ENCODE measurements at places on chromosomes 7 and 10. TPM values are rescaled to one million over a fixed set of nuclear protein-coding genes. Genes with fewer than 3 reads are reported as not detected.

SPDYE1 gene
- not detected for total RNA-seq

OPN1SW gene
- not detected for total RNA-seq

VKORC1L1 gene
- 15.1 TPM for total RNA-seq

ASIC3 gene
- total RNA-seq: not detected

AKR1B1 gene
- total RNA-seq: 248 TPM

GALNT17 gene
- not detected for total RNA-seq

C7orf57 gene
- 0.21 TPM for total RNA-seq

KNDC1 gene
- under 0.01 TPM for total RNA-seq

ZNF804B gene
- not detected for total RNA-seq

RINT1 gene
- 8.0 TPM for total RNA-seq

SH3PXD2A gene
- total RNA-seq: 13.0 TPM

TMEM273 gene
- 0.48 TPM for total RNA-seq

METTL27 gene
- total RNA-seq: not detected

PSD gene
- 0.43 TPM for total RNA-seq

PLXDC2 gene
- total RNA-seq: 3.4 TPM

C10orf67 gene
- not detected for total RNA-seq

NRP1 gene
- total RNA-seq: 24.5 TPM

OR6V1 gene
- not detected for total RNA-seq

LIPK gene
- total RNA-seq: 0.48 TPM

SCART1 gene
- 1.4 TPM for total RNA-seq

ANKIB1 gene
- 37.7 TPM for total RNA-seq

INHBA gene
- 21.9 TPM for total RNA-seq

HMX2 gene
- not detected for total RNA-seq

GDF10 gene
- under 0.01 TPM for total RNA-seq

CALHM3 gene
- total RNA-seq: not detected

MYOF gene
- total RNA-seq: 167 TPM

LRIT1 gene
- total RNA-seq: not detected

SLC18A2 gene
- not detected for total RNA-seq

EBLN1 gene
- not detected for total RNA-seq

ZNF503 gene
- 4.8 TPM for total RNA-seq

MBL2 gene
- not detected for total RNA-seq

FFAR4 gene
- total RNA-seq: not detected

SEMA3E gene
- under 0.01 TPM for total RNA-seq

PODXL gene
- total RNA-seq: 0.72 TPM

All from tracheal epithelial cell (primary cell).